Epithelial cell of proximal tubule (primary cell): ENCODE measurements at places on chromosomes 2 and 18. TPM values are rescaled to one million over a fixed set of nuclear protein-coding genes. Genes with fewer than 3 reads are reported as not detected.

GRCh38 chr2:179440642-179441251, 176.1 kb upstream of the SESTD1 start:
- DNase-seq, result no peak

GRCh38 chr2:160394153-160394552, 99.5 kb downstream of the RBMS1 start:
- no peak for DNase-seq

DNA sequence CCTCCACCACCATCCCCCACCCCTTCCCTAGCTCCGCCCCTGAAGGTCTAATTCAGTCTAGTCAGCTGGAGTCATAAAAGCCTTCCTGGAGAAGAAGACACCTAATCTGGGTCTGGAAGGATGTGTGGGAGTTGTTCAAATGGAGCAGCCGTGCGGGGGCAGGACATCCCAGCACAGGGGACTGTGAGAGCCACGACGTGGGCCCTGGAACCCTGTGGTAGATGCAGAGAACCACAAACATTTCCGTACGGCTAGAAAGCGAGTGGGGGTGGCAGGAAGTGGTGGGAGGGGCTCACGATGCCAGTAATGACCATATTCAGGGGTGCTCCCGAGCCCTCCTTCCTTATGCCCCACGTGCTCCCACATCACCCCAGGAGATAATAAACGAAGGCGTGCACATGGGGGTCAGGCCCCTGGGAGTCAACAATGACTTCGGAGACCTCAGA, 20.9 kb upstream of the COL6A3 start:
- DNase-seq, result no peak

GRCh38 chr2:118119158-118119727, 31.0 kb downstream of the INSIG2 start:
- no peak for DNase-seq

DNA sequence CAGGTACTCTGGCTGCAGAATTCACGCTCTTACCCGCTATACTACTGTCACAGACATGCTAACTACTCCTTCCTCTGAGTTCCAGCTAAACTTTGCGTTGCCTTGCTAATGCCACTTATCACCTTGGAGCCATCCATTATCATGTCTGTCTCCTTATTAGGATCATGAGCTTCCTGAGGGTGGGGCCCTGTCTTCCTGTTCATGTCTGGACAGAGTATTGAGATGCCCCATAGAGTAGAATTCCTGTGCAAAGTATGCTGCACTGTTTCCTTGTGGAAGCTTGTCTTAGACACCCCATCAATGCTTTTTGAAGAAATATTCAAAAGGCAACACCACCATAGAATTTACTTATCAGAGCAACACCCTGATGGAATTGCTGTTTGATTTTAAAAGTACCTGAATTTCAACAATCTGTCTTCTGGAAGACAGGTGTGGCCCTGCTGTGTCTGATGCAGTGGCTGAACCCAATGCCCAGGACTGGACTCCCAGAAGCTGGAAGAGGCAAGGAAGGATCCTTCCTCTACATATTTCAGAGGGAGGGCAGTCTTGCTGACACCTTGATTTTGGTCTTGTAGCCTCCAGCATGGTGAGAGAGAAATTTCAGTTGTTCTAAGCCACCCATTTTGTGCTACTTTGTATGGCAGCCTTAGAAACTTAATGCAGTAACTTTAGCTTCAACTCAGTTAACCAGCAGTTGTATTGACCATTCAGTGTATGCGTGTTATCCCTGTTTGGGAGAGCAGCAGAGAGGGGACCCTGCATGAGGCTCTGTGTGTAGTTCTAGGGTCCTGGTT, 5.6 kb downstream of the LAMA3 start:
- DNase-seq, result no peak

GRCh38 chr2:171957061-171957460, 34.8 kb downstream of the HAT1 start:
- no peak for DNase-seq

DNA sequence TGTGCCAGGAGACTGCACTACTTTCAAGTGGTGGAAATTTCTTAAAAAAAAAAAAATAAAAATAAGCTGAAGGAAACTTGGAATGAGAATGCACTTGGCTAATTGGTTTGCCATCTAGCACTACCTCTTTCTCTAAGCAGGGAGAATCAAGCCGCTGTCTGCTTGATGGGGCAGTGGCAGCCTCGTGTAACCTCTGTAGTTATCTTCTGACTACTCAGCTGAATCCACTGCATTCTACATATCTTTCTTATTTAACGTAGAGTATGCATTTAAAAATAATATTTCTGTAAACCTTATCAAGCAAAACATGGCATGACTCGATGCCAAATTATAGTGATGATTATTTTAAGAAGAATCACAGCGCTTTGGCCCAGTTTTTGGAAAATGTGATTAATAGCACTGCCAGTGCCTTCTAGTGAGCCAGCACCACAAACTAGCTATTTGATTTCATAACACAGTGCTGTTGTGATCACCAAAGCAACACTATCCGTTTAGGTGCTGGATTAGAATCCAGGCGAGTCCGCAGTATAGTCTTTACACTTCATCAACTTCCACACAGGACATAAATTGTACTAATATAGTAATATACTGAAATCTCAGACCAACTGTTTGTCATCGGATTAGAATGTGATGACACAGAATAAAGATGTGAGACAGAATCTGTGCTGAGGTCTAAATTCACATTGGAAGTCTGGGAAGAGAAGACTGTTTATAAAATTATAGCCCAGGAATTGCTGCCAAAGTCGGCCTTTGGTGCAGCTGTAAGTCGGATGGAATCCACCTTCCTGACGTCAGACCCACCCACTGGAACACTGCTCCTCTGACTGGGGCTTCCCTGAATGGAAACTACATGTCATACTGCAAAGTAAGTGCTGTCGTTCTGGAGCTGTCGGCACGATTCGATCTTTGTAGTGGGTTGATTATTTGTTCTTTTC, 136.5 kb upstream of the ETAA1 start:
- DNase-seq, result peak; percentile 86

DNA sequence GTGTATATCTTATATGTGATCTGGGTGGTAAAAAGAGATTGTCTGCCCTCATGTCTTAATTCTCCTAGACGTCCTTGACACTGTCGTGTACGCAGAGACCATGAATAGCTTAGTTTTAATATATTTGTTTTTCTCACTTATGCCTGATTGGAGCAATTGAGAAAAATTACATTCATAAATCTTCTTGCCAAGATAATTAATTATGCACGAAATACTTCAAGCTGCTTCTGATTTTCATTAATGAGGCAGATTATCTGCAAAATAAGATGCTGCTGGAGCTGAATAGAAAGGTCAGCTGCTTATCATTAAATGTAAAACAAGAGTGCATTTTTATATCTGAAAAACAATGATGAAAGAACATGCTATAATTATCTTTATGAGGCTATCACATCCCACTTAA, 95.9 kb downstream of the CCDC141 start:
- no peak for DNase-seq

GRCh38 chr18:39959839-39960238, 1995.2 kb upstream of the PIK3C3 start:
- no peak for DNase-seq

GRCh38 chr2:3236300-3237045, 141.1 kb downstream of the EIPR1 start:
- DNase-seq, result no peak

DNA sequence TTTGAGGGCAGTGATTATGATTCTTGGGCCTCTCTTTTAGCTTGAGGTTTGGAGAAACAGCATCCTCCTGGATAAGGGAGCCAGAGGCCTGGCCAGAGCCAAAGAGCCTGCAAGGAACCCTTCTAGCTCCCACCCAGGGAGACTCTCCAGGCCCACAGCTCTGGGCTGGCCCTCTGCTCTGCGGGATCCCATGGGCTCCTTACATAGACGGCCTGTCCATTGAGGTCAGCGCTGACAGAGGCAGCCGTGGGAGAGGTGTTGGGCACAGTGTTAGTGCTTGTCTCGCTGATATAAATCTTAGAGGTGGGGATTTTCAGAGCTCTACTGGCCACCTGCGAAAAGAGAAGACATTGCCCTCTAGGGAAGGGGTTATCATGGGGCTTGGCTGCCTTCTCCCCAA, 67.2 kb downstream of the XDH start:
- no peak for DNase-seq

DNA sequence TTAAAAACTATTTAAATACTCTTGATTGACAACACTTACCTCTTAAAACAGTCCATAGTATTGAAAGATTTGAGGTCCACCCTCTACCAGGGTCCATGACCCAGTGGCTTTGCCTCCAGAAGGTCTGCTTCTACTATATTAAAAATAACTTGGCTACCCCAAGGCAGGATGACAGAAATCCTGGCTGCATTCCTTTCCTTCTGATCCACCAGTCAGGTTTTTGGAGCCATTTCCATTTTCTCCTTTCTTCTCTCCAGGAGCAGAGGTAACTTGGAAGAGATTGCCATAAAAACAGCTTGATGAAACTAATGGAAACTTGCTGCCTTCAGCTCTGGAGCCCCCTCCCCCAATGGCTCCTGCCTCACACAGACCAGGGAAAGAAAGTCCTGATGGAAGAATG, 2.6 kb upstream of the FAM171B start:
- DNase-seq, result no peak

DNA sequence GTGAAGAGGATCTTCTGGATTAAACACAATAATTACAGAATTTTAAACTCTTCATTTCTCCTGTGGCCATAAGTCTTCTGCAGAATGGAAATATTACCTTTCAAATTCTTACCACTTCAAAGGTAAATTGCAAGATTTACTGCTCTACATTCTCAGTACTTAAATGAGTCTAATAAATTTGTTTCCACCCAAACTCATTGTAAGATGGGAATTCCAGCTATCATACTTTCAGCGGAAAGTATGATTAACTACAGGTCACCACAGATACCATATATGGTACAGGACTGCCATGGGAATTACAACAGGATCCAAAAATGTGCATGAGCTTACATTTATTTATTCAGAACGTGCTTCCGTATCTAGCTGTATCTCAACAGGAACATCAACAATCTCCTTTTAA, 3.1 kb downstream of the DSC3 start:
- DNase-seq, result no peak

- no peak for DNase-seq
These were observed 19.1 kb downstream of the SERTAD2 start for GRCh38 chr2:64634345-64635267.

DNA sequence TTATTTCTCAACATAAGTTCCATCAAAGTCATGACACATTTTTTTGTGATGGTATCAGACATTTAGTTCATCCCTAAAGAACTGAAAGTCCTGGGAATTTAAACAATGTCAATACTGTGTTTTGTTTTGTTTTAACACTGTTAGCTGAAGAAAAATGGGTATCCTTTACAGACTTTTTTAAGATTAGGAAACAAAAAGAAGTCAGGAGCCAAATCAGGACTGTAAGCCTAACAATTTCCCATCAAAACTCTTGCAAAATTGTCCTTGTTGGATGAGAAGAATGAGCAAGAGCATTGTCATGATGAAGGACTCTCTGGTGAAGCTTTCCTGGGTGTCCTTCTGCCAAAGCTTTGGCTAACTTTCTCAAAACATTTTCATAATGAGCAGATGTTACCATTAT, 69.4 kb downstream of the SRD5A2 start:
- DNase-seq, result no peak

GRCh38 chr2:195543902-195544894, 112.8 kb upstream of the SLC39A10 start:
- no peak for DNase-seq

DNA sequence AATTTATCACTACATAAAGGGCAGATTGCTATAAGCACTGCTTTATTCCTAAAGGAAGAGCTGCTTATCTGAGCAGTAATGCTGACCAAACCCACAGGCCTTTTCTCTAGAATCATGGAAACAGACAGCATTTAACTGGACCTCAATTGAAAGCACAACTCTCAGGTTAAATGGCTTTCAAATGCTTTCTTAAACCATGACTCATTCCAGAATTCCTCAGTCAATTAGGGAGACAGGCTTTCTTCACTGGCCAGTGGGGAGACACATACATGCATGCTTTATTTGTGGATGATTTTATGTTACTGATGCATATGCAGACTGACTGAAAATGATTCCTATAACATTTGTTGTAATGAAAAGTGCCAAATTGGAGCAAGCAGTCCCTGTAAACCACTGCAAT, 114.6 kb downstream of the ACVR1 start:
- DNase-seq, result no peak

GRCh38 chr2:122070241-122070731, 314.8 kb downstream of the TSN start:
- DNase-seq, result no peak

DNA sequence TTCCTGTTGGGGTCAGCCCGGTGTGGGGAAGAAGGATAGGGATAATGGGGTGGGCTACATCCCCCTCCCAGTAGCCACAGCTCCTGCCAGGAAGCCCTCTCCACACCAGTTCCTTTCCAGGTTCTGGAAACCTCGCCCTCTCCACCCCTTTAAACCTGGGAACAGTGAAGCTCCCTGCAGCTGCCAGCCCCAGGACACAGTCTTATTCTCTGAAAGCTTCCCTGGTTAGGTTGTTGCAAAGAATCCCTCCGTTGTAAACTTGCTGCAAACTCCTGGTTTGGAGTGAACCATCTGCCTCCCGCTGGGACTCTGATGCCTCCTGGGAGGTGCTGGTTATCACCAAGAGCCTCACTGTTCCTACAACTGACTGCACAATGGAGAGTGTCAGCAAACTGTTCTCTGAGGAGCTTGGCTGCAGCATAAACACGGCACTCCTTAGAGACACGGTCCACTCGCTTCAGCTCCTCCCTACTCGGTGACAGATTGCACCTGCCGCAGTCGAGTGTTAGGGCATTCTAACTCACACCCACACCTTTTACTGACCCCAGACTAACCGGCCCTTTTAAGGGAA, 261.8 kb upstream of the RAB6C start:
- no peak for DNase-seq

GRCh38 chr18:5395860-5396448, 100.4 kb upstream of the ZBTB14 start:
- DNase-seq, result no peak

DNA sequence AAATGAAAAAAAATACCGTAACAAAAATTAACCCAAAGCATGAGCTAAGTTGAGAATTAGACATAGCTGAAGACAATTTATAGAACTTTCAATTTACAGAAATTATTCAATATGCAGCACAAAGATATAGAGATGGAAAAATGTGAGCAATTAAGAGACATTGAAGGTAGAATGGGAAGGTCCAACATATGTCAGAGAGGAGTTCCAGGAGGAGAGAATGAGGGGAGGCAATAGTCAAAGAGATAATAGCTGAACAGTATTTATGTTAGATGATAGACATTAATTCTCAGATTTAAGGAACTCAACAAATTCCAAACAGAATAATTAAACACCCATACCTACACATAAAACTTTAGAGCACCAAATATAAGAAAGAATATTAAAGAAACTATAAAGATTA, 103.0 kb upstream of the MSTN start:
- no peak for DNase-seq

Gene SIX2
- 0.06 and 3.1 TPM in 2 replicates for total RNA-seq

Gene PER2
- total RNA-seq, result 0.86 and 4.1 TPM in 2 replicates

Gene MATN3
- 9.7 and 9.8 TPM in 2 replicates for total RNA-seq

Gene COLEC11
- total RNA-seq, result 0.40 and 2.4 TPM in 2 replicates

Gene SERPINB3
- total RNA-seq, result 0.12 TPM in 1 of 2 replicates, not detected in the other

Gene ST8SIA3
- total RNA-seq, result not detected in 2 replicates

Gene DTNA
- 7.5 and 15.2 TPM in 2 replicates for total RNA-seq

Gene GNLY
- total RNA-seq, result not detected in 2 replicates

Gene CTAGE1
- total RNA-seq, result not detected in 2 replicates

Gene GALR1
- total RNA-seq, result not detected in 2 replicates

Gene CROCC2
- total RNA-seq, result not detected in 2 replicates
